ENCODE measurements at places on chromosomes 5 and 9.

GRCh38 chr5:58215364-58215763 is 244.5 kb downstream of the PLK2 start:
- no peak for DNase-seq

- no peak for DNase-seq
Observed at GRCh38 chr9:70534061-70534460, 119.6 kb upstream of the KLF9 start.

DNA sequence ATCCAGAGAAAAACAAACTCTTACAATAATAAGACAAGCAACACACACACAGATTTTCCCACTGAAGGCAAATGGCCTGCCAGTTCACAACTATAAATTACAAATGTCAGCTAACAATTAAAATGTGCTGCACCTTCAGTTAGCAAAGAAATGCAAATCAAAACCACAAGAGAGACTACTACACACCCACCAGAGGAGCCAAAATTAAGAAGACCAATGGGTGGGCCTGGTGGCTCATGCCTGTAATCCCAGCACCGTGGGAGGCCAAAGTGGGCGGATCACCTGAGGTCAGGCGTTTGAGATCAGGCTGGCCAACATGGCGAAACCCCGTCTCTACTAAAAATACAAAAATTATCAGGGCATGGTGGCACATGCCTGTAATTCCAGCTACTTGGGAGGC is 15.1 kb upstream of the IPPK start:
- no peak for DNase-seq

GRCh38 chr5:86565197-86565789 is 52.4 kb upstream of the COX7C start:
- DNase-seq: no peak

- DNase-seq: no peak
Observed at GRCh38 chr5:171635561-171636245, 149.9 kb upstream of the SMIM23 start.

GRCh38 chr5:174337276-174338184 is 292.0 kb downstream of the NSG2 start:
- DNase-seq: no peak

DNA sequence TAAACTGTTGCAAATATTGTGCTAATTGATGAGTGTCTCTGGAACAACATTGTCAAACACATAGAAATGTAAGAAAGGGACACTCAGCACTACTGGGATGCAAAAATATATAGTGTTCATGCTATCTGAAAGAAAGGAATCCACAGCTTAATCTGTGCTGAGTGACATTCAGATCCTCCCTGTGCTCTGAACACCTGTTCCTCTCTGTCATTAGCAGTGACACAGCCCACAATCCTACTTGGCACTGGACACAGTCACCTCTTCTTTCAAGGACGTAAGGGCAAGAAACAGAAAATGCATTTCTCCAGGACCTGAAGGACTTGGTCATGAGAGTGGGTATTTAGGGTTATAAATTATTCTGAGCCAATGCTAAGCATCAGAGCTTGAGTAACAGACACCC is 121.4 kb upstream of the SV2C start:
- DNase-seq: no peak

DNA sequence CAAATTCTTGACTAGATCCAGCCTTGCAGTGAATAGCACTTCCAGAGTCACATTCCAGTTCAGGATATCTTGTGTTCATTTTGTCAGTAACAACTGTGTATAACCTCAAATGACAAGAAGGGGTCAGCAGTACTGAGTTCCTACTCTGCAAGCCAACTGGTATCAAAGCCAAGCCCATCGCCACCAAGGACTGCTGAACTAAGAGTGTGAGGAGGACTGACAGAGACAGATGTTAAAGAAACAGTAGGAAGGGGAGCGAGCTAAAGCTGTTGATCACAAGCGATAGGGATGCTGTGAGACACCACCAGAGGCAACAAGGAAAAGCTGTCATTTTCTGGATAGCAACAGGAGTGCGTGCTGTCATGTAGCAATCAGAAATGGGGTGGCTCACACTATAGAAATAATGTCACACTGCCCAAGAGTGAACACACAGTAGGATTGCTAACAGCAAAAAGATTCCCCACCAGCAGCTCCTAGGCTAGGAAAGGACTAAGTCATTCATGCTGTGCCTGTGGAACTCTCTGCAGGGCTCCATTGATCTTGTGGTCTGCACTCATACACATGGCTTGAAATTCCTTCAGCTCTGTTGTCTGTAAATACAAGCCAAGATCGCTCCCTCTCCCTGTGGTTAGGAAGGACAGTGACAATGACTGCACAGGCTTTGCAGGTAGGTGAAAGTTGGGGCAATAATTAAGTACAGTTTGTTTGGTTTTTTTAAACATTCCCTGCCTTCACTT is 658.6 kb downstream of the NR2F1-AS1 start:
- DNase-seq: no peak

- DNase-seq: no peak
Observed at GRCh38 chr5:123530728-123531127, 18.8 kb downstream of the CSNK1G3 start.

- no peak for DNase-seq
Observed at GRCh38 chr5:113678924-113679575, 165.6 kb downstream of the YTHDC2 start.

DNA sequence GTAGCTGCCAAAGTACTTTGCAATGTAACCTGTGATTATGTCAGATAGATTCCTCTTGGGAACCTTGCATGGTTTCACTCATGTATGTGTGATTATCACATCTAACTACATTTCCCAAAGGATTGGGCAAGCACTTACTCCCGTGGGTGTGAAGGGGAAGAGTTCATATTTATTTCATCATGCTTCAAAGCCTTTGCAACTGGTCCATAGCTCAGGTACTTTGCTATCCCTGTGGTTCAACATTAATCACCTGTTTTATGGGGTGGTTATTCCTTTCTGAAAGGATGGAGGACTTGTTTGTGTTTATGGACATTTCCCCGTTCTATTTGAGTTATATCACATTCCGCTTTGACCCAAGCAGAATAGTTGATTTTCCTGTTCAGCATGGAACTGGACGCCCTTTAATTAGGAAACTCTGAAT is 13.6 kb upstream of the ERMP1 start:
- no peak for DNase-seq

DNA sequence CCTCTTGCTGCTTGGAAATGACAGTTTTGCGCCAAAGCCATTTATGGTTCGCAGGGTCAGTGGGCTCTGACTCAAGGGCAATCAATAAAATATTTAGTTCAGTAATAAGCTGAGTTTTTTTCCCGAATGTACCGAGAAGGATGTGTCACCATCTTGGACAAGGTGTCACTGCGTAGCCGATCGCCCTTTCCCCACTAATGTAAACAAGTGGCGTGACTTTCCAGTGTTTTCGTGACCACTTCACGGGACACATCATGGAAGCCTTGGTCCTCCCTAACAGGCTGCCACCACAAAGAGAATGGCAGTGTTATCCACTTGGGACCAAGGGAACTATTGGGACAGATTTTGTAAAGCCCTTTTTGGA is 16.4 kb downstream of the ISL1 start:
- DNase-seq: no peak

DNA sequence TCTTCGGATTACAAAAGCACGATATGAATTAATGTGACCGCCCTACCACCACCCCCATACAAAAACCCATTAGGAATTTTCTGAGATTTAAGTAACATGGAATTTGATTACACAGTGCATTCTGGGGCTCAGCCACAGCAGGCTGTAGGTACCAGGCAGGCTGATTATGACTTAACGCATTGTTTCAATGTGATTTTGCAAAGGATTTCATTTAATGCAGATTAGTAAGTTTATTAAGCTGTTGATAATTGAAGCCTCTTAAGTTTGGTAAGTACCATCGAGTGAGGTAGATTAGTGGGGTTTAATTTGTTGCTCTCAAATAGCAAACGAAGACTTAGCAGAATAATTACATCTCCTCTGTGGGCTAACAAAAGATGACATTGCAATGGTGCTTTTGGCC is 240.1 kb downstream of the TRPM3 start:
- no peak for DNase-seq

- DNase-seq: no peak
Observed at GRCh38 chr5:176407456-176408251, 8.7 kb downstream of the CLTB start.

DNA sequence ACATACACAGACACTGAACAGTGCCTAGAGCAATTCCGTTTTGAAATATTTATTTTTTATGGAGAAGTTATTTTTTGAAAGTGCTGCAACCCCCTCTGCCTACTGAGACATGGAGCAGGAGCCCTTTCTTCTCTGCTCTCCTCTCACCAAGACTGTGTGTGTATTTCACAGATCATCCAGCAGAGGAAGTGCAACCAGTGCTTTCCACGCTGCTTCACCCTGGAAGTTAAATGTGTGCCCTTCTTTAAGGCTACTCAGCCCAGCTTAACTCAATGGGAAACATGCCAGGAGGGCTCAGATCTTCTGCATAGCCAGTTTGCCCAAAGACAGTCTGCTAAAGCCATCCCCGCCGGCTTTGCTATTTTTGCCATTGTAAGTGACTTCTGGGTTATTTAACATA is 606.3 kb downstream of the TLE1 start:
- DNase-seq: no peak

- no peak for DNase-seq
Observed at GRCh38 chr5:160463740-160464465, 42.2 kb downstream of the PTTG1 start.

Data from CD4-positive, alpha-beta T cell treated with Interleukin-6 for 4 hours (primary cell).